ENCODE measurements at places on chromosomes 5 and 9.

- DNase-seq: no peak
Measured at GRCh38 chr9:108722396-108722795, 133.4 kb downstream of the ACTL7B start.

GRCh38 chr9:16918920-16919319 lies 48.5 kb upstream of the BNC2 start:
- no peak for DNase-seq

GRCh38 chr5:149450199-149450598 lies 71.1 kb upstream of the IL17B start:
- DNase-seq: no peak

GRCh38 chr5:39623291-39623865 lies 198.6 kb upstream of the DAB2 start:
- no peak for DNase-seq

DNA sequence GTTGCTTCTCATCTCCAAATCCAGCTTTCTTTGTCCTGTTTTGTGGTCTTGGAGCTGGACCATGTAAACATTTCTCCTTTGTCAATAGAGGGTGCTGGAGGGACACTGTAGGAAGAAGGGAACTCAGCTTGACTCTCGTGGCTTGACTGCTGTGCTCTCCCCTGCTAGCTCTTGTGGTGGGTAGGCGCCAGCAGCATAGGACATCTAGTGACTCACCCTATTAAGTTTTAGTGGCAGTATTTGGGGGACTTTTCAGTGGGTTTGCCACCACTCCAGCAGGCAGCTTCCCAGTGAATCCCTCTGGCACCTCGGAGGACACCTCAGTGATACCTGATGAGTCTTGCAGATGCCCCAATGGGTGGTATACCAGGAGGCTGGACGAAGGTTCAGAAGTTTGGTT lies 97.8 kb downstream of the TSSK1B start:
- no peak for DNase-seq

Data from hematopoietic multipotent progenitor cell treated with erythropoietin and hydrocortisone succinate and interleukin-3 and kit ligand, for 15 days (in vitro differentiated cells).